ENCODE measurements at places on chromosomes 7 and 10.

DNA sequence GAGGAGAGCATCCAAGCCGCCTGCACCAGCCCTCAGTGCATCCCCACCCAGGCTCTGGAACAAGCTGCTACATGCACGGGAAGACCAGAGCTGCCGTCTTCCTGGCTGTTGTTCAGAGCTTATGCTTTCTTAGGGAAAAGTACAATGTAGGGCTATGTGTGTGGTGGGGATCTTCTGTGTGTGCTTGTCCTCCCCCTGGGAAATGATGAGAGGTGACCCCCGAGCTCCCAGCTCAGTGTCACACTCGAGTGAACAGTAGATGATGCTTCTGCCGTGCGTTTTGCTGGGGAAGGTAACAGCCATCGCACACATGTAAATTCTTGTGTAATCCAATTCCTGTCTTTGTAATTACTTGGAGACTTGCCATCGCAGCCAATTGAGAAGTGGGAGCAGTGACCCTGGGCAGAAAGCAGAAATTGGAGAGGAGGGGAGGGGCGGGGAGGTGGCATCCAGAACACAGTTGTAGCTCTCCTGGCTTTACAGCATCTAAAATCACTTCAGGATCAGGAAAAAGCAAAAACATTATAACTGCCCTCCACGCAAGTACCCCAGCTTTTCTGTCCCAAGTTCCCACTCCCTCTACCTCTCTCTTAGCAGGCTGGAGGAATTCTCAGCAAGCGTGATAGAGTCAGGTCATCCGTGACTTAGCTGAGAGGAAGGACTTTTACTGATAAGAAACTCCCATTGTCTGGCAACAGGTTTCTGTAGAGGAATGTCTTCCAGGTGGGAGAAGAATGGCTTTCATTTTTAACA lies 149.6 kb downstream of the TCF7L2 start:
- DNase-seq: no peak

DNA sequence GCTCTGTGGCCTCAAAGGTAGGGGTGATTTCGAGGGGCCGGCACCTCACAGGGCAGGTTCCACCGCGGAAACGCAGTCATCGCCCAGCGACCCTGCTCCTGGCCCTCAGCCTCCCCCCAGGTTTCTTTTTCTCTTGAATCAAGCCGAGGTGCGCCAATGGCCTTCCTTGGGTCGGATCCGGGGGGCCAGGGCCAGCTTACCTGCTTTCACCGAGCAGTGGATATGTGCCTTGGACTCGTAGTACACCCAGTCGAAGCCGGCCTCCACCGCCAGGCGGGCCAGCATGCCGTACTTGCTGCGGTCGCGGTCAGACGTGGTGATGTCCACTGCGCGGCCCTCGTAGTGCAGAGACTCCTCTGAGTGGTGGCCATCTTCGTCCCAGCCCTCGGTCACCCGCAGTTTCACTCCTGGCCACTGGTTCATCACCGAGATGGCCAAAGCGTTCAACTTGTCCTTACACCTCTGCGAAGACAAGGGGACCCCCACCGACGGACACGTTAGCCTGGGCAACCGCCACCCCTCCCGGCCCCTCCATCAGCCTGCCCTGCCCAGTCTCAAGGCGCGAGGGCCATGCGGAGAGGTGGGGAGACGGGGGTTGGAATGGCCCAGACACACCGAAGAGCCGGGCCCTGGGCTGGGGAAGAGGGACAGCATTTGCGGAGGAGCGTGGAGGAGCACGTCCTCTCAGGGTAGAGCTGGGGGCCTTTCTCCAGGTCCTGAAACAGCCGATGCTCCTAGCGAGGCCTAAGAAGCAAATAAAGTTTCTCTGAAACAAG lies 6.0 kb downstream of the SHH start:
- no peak for DNase-seq

DNA sequence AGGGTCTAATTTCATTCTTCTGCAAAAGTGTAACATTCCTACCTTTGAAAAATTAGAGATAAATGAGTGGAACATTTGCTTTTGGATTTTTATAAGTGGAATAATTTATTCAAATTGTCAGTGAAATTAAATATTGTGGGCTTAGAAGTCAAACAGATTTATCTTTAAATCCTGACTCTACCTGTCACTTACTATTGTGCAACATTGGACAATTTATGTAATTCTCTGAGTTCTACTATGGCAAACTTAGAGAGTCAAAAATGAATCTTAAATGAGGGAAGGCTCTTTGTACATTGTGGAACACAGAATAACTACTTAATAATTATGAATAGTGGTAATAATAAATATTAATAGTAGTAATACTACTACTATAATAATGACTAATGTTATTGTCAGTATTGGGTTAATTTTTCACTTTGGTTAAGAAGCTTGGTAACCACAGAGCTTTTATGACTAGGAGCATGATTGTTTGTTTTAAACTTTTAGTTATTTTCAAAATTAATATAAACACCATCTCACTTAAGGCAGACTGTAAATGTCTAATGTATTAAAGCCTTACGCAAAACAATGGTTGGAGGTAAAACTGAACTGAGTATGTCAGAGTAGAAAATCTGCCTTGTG lies 70.0 kb downstream of the PRKG1 start:
- no peak for DNase-seq

- no peak for DNase-seq
These were observed 149.6 kb upstream of the SEMA3E start for GRCh38 chr7:83798489-83798888.

DNA sequence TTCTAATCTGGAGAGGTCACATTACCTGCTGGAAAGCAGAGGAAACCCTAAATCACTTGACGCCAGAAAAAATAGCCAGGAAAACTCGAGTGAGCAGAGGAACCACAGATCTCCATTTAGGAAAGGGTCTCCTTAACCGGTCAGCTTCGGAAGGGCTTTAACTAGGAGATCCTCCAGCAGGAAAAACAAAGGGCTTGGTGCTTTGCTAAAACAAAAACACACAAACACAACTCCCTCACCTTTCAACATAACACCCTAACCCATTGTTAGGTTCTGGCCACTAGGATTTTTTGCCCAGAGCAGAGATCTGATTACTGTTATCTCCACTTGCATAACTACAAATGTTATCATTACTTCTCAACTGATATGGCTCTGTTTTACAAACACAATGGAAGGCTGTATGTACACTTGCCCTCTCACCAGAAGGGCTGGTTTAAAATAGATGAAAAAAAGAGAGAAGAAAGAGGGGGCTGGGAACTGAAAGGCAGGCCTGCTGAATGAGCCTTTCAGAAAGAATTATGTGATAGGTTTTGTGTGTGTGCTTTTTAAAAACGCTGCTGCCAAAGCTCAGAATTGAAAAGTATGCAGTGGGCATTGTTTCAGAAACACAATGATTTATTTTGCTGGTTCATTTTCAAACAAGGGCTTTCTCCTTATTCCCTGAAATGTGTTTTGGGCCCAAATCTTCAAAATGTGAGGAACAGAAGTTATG lies 161.5 kb downstream of the FGFR2 start:
- no peak for DNase-seq

DNA sequence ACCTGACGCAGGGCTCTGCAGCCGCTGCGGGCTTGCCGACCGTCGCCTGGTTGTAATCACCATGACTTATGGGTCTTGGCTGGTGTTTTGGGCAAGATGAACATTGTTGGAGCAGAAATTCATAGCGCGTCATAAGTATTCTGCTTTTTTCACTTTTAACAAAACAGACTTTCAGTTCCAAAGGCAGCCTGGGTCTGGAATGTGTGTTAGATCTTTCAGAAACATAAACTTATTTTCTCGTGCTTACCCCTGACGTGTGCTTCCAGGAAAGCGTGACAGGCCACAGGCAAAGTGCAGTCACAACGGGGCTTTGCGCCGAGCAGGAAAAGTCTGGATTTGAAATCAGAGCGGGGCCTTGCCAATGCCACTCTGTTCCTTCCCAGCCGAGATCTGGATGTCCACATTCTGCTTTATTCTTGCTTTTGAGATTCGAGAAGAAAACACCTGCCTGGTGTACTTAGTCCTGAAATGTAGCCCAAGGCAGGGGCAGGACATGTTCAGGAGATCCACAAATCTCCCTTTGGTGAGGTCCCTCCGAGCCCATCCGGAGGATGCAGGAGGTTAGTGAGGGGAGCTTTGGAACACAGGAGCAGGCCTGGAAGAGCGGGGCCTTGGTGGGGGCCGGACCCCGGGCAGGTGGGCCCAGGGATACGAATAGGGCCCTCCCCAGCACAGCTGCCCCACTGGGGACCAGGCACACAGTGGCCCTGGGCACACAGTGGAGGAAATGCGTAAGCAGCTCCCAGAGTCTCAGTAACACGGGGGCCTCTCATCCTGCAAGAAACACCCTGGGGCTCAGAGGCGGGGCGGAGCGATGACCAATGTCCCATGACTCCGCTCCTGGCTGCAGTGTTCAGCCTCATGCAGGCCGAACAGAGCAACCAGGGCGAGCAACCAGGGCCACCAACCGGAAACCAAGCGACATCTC lies 49.5 kb upstream of the EBF3 start:
- DNase-seq: no peak

- no peak for DNase-seq
These were observed 64.2 kb upstream of the SH2B2 start for GRCh38 chr7:102222445-102222844.

GRCh38 chr10:117298219-117298618 lies 57.3 kb downstream of the SLC18A2 start:
- no peak for DNase-seq
